ENCODE measurements at places on chromosomes 5 and 9.

GRCh38 chr5:24226479-24226878, 418.3 kb downstream of the CDH10 start:
- DNase-seq: no peak

DNA sequence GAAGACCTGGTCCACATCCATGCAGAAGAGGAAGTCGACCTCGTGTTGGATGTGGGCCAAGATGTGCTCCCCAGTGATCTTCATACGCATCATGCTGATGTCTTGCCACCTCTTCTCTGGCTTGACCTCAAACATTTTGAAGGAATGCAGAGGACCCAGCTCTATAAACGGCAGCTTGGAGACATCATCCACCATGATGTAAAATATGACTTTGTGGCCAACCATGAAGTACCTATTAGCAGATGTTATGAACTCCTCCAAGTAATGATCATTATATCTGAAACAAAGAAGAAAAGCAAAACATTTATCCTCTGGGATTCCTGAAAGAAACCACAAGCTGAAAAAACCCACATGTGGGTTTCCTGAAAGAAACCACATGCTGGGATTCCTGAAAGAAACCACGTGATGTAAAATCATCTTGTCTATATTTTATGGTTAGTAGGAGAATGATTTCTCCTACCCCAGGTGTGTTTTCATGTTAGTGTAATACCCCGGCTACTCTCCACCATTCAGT, 52.3 kb downstream of the GGTA1 start:
- no peak for DNase-seq

DNA sequence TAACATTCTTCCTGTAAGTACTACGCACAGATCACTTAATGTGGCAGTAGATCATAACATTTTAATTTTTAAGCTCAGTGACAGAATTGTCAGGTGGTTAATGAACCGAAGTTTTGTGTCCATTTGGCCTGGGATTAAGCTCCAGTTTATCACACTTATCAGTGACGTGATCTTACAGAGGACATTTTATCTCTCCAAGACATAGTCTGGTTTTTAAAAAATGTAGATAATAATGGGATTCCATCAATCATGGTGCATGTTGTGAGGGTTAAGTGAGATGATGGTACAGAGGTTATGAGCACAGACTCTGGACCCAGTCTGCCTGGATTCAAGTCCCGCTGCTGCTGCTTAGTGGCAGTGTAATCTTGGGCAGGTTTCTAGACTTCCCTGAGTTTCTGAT, 66.0 kb upstream of the ZFAND5 start:
- no peak for DNase-seq

DNA sequence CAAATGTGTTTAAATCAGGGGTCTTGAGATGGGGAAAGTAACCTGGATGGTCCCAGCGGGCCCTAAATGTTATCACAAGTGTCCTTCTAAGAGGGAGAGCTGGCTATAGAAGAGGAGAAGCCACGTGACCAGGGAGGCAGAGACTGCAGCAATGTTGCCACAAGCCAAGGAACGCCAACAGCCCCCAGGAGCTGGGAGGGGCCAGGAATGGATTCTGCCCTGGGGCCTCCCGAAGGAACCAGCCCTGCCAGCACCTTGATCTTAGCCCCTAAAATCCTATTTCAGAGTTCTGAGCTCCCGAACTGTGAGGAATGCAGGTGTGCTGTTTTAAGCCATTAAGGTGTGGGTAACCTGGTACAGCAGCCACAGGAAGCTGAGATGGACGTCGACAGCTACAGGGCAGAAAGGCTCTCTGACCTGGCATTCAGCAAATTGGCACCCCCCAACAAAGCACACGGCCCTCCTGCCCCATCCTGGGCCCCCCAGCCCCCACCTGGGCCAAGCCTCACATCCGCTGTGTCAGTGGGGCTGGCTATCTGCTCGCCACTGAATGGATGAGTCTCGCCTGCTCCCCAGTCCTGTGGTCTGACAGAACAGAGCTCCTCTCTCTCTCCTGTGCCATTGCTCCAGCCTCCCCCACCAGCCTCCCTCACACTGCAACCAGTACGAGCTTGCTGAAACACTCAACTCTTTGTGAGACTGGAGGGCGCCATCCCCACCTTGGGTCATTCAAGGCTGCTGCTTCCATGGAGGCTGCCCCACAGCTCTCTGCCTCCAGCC, 78.8 kb downstream of the ADAMTS2 start:
- DNase-seq: no peak
